Esophagus squamous epithelium (tissue), 5 donors: ENCODE measurements at places on chromosomes 16 and 17.

DNA sequence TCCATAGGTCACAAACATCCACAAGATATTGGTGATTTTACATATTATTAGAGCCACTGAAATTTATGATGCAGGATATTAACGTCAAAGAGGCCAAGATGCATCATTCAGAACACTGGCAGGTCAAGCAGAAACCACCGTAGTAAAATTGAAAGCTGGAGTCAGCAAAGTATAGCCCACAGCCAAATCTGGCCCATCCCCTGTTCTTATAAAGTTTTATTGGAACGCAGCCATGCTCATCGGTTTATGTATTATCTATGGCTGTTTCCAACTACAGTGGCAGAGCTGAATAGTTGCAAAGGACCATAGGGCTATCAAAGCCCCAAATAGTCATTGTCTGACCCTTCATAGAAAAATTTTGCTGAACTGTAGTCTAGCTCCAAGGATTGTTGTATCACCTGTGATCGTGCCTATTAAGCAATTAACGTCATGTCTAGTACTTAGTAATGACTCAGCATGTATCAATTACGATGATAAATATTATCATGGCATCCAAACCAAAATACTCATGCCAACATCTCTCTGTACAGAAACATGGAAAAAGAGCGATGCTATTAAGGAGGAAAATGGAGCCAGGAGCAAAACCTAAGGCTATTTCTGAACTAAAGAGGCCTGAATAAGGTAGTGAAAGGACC lies 165.6 kb downstream of the IRX3 start:
- no peak for DNase-seq

GRCh38 chr16:85936816-85937215 lies 37.9 kb downstream of the IRF8 start:
- no peak for DNase-seq

DNA sequence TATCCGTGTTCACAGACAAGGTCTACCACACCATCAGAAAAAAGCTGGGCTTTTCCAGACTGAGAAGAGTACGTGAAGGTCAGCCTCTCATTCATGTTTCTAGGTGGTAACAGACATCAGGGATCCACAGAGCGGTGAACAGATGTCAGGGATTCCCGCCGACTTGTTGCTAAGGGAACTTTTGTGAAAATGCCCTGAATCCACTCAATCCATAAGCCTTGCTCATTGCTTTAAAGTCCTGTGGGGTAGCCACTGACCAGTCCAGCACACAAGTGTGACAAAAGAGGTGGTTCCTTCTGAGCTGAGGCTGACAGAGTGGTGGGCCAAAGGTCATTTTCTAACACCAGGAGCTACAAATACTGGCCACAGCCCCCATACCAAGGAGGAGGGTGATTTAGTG lies 5.9 kb downstream of the GAS7 start:
- DNase-seq, result no peak

GRCh38 chr17:57400648-57401047 lies 144.3 kb downstream of the MSI2 start:
- DNase-seq, result no peak

DNA sequence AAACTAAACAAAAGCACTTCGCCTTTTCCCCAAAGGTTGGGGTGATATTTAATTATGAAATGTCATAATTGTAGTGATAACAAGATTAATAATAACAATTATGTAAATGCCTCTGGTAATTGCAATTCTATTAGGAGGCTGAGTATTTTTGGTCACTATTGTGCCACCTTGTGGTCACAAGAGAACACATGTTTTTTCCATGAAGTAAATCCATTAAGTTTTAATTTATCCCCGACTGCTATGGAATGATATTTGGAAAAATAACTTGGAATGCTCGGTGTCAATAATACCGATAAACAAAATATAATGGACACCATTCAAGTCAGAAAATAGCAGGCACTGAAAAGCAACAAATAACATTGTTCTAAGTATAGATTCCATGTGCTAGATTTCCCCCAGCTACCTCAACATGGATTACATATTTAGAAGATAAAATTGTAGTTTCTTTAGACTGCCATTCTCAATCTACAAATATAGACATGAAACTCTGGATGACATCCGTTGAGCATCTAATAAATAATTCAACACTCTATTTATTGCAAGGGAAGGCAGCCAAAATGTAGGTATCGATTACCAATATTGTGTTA lies 25.0 kb upstream of the KCNJ2 start:
- no peak for DNase-seq

GRCh38 chr16:50154420-50154950 lies 1.4 kb downstream of the TENT4B start:
- no peak for DNase-seq

- DNase-seq, result no peak
Measured at GRCh38 chr17:33837281-33837680, 417.8 kb upstream of the CCL2 start.

- DNase-seq, result no peak
Measured at GRCh38 chr16:74627506-74628220, 20.7 kb upstream of the GLG1 start.
